ENCODE measurements at places on chromosomes 6 and 20.

DNA sequence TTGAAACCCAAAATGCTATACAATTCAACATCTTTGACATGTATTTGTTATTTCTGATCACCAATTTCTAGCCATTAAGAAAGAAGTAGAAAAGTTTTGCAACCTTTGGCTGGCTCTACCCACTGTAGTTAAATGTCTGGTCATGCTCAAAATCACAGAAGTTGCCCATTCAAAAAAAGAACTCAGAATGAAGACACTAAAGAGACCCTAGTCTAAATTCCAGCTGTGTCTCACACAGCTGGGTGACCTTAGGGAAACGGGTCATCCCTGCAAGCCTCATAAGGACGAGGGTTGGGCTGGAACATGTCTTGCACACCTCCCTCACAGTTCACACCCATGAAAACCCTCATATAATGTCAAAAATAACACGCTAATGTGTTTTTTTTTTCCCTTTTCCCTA lies 10.3 kb downstream of the FOXQ1 start:
- no peak for DNase-seq

GRCh38 chr6:90135667-90136066 lies 161.0 kb downstream of the BACH2 start:
- DNase-seq, result no peak

DNA sequence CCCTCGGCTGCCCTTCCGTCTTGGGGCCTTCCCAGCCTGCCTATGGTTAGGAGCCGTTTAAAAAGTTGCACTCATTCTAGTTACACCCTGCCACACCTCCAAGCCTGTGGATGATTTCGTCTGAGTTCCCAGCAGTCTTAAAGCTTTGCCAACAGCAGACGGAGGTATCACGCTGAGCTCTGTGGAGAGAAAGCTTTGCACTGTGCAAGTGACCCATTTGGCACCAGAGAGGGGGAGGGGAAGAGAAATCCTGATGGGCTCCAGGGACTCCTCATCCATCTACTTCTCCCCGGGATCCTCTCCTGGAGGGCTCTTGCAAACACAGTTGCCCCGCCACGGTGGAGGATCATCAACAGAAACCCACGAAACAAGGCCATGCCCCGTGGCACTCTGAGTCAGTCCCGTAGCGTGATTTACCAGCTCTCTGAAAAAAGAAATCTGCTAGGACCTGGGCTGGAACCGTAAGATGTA lies 98.8 kb upstream of the CITED2 start:
- DNase-seq, result peak; percentile 55

GRCh38 chr6:18506382-18507017 lies 119.3 kb downstream of the RNF144B start:
- no peak for DNase-seq

- no peak for DNase-seq
These were observed 59.4 kb upstream of the CITED2 start for GRCh38 chr6:139433631-139434419.

- DNase-seq, result no peak
These were observed 218.9 kb upstream of the PLCB4 start for GRCh38 chr20:8849990-8850389.

DNA sequence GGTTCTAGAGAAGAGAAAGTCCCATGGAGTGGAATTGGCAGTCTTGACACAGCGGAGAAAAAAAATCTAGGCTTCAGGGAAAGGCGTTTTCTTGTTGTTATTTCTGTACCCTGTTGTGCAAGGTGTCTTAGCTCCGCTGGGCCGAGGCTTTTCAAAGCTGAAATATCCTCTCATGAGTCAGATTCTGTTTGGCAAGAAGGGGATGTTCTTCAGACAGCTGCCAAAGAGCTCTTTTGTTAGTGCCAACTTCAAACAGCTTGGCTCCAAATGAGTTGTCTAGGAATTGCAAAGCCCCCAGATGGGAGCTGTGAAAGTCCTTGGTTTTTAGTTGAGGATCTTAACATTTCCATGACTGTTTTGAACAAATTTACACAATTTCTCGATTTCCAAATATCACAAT lies 45.6 kb downstream of the LRRN4 start:
- DNase-seq, result no peak

DNA sequence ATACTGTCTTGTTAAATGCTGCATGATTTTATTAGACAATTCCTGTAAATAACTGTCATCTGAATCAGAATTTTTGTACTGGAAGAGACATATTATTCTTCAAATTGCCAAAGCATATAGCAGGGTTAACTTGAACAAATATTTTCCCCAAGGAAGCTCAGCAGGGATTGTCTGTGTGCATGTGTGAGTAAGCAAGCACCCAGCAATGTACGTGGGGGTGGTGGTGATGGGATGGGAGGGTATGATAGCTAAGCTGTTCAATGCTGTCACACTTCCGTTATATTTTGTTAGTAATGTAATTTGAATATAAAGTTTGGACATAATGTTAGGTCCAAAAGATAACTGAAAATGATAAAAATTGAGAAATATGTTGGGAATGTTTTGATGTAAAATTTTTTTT lies 118.1 kb downstream of the MYB start:
- DNase-seq, result peak; percentile 73

GRCh38 chr20:37404461-37404890 lies 58.5 kb downstream of the SRC start:
- DNase-seq, result no peak

DNA sequence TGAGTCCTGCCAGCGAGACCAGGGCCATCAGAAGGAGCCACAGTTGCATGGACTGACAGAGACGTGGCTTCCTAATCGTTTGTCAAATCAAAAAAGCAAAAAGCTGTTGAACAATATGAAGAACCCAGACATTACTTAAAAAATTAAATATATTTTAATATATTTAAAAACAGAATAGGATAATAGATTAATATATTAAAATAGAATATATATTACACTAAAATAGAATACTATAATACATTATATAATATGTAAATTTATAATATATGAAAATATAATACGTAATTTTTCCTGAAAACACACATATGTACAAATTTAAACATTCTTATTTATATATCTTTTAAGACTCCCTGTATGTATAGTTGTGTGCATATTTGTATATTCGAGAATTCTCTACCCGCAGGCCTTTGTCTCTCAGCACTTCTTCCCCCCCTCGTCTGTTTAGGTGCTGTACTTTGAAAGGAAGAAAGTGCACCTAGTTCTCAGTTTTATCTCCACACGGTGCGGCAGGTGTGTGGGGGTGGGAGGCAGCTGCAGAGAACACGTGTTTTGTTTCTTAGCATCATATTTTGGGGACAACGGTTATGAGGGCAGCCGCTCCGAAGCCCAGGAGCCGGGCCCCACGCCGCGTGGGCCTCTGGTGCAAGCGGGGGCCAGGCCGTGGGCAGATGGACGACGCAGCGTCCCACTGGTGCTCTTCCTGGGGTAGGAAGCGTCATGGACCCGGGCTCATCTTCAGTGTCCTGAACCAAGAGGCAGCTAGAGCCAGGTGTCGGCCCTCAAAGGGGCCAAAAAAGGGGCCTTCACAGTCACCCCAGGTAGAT lies 72.2 kb upstream of the MPC1 start:
- no peak for DNase-seq

DNA sequence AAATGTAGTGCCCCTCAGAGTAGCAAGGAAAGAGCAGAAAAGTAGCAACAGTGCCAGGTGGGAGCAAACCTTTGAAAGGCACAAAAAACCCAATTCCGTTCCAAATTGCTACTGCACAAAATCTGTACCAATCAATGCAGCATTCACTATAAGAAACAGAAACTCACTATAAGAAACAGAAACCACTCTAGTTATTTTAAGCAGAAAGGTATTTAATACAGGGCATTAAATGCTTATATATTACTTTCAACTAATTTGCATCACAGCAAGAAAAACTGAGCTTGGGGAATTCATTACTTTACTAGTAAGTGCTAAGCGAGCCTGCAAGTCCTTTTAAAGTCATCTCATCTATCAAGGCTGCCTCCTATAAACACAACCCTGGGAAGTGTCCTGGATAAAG lies 116.5 kb upstream of the OLIG3 start:
- DNase-seq, result no peak

- no peak for DNase-seq
These were observed 866.5 kb downstream of the KIF16B start for GRCh38 chr20:15706719-15707118.
